ENCODE measurements at places on chromosomes 16 and 17.

DNA sequence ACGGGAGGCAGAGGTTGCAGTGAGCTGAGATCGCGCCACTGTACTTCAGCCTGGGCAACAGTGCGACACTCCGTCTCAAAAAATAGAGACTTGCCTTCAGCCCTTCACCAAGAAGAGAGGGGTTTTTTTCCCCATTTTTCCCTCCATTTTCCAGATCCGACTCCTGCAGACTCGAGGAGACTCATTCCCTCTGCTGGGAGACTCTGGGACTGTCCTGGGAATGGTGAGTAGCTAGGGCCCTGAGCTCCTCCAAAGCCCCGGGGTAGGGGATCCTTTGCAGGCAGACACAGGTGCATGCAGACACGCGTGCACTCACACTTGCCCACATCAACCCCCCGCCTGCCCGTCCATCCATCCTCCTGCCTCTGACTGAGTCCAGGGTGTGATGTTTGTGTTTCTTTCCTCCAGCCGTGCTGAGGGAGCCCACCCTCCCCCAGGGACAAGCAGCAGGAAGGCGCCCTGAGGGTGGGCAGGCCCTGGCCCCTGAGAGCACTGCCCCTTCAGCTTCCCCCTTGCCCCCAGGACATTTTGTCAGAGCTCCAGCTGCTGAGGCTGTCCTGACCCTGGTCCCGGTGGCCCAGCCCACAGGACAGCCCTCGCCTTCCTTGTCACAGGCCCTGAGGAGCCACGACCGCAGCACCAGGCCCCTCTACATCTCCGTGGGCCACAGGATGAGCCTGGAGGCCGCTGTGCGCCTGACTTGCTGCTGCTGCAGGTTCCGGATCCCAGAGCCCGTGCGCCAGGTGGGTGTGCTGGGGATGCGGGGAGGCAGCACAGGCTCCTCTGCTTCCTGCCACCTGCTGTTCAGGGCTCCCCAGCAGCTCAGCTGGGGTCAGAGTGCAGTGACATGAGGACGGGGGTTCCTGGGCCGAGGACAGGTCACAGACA, 10.2 kb downstream of the ENDOV start:
- DNase-seq: no peak

DNA sequence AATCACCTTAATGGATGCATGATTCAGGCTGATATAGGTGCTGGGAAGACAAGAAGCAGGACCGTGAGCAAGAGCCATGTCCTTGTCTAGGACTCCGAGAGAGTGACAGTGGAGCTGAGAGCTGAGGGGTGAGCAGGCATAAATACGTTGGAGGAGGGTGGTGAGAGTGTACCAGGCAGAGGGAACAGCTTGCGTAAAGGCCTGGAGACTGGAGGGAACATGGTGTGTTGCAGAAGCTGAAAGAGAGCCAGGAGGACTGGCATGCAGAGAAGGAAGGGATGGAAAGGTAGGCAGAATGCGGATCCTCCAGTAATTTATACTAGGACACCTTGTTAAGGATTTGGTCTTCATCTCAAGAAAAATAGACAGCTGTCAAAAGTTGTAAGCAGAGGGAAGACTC, 653.2 kb downstream of the HS3ST4 start:
- DNase-seq: no peak

DNA sequence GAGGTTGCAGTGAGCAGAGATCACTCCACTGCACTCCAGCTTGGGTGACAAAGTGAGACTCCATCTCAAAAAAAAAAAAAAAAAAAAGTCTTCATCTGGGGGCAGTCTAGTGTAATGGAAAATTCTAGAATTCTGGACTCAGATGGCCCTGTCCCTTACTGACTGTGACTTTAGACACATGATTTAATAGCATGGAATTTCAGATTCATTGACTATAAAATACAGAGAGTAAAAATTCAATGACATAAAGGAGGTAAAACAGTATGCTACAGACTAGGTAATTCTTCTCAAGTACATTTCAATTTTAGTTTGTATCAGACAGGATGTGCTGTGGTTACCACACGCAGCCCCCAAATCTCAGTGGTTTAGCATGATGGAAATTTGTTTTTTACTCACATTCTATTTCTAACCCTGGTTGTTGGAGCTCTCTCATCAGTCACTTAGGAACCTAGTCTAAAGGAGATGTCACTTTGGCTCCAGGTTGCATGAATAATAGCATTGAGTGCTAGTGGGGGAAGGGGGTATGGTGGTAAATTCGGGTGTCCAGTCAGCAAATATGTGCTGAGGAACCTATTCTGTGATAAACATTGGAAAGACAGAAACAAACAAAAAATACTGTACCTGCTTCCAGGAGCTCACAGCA, 444.0 kb downstream of the XYLT1 start:
- no peak for DNase-seq

GRCh38 chr16:1443403-1443973, 868 bp downstream of the CCDC154 start:
- DNase-seq: no peak

DNA sequence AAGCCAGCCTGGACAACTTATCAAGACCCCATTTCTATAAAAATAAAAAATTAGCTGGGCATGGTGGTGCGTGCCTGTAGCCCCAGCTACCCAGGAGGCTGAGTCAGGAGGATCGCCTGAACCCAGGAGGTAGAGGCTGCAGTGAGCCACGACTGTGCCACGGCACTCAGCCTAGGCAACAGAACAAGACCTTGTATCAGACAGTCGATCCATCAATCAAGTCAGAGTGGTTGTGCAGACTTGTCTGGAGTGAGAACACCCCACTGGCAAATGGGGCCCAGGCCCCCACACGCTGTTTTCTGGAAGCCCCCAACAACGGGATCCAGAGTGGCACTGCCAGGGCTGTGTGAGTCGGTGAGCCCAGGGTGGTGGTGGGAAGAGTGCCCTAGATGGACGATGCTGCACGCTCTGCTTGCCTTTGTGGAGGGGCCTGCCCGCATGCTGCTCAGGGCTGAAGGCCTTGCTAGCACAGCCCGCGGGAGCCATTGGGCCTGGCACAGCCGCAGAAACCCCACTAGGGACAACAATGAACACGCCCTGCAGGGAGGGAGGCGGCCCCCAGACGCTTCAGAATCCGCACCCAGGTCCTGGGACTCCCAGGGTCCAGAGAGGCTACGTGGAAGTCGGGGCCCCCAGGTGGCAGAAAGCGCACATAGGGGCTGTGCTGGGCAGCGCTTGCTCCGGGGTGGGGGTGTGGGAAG, 80.1 kb upstream of the GNG13 start:
- no peak for DNase-seq

DNA sequence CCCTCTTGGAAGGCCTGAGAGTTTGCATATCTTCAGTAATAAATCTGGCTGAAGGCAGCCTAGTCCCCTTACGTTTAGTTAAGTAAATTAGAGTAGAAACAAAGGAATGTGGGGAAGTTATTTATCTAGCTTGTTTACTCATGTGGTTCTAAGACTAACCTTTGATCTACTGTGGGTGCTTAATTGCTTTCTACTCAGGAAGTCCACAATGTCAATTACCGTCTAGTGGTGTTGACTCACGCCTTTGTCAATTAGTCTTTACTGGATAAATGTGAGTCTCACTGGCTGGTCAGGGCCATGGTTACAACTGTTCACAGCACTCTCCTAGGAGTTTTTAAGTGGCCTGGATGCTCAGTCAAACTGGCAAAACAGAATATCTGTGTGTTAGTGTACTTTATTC, 2338.4 kb downstream of the TP53TG3F start:
- DNase-seq: no peak

DNA sequence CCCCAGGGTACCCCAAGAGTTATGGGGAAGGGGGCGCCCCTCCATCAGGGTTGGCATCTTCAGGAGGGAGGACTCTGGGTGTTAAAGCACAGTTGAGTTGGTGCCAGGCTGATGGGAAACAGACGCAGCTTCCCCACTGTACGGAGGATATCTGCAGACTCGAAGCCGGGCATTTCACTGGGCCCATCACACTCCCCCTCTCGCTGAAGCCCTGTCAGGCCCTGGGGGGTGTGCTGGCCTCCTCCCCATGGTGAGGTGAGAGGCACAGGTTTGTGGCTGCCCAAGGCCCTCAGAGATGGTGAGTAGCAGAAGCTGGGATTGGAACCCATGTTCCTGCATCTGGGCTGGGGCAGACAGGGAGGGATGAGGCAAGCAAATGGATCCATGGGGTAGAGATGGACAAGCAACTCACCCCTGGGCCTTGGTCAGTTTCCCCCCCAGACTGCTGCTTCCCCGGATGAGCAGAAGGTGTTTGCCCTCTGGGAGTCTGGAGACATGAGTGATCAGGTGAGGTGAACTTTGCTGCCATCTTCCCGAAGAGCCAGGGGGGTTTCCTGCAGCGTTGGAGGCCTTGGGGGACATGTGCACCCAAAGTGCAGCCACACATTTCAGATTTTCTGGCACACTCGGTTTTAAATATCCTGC, 31.0 kb downstream of the POLR3E start:
- no peak for DNase-seq

DNA sequence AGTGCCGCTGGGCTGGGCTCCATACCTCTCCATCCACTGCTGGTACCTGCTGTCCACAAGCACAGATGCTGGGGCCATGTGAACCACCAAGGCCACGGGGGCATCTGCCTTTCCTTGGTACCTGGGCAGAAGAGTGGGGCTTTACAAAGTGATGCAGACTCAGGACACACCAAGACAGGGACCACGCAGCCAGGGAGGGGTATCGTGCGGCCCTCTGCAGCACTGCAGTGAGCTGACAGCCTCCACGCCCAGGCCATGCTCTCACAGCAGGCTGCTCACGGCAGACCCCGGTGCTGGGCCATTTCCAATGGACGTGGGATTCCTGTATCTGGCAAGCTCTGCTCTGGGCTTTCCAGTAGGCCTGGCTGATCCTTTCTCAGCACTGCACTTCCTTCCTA, 14.4 kb downstream of the ELAC2 start:
- no peak for DNase-seq

DNA sequence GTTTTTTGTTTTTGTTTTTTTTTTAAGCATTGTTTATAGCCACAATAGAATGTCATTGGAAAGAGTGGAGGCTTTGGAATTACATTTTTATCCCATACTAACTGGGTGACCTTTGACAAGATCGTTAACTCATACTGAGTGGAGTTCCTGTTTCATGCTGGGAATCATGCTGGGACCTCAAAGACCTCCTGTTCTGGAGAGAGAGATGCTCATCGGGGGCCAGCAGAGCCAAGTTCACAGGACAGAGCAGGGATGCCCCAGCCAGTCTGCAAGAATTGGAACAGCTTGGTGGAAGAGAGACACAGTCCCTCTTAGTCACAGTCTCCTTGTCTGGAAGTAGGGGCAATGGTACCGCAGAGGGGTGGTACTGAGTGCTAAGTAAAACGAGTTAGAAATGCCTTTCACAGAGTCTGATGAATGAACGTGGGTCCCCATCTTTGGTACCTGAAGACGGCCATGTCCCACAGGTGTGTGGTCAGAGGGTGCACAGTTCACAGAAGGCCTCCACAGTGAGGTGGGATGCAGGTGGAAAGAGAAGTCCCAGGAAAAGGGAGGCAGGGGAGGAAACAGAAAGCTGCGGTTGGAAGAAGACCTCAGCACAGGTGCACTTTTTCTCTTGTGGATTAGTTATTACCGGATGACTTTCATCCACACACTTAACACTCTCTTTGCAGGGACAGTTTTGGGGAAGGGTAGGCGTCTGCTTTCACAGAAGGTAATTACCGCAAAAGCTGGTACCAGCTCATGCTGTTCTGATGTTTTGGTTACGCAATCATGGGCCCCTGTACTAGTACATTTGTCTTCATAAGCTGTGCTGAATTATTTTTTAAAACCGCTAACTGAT, 147.8 kb downstream of the PRKCA start:
- DNase-seq: no peak

DNA sequence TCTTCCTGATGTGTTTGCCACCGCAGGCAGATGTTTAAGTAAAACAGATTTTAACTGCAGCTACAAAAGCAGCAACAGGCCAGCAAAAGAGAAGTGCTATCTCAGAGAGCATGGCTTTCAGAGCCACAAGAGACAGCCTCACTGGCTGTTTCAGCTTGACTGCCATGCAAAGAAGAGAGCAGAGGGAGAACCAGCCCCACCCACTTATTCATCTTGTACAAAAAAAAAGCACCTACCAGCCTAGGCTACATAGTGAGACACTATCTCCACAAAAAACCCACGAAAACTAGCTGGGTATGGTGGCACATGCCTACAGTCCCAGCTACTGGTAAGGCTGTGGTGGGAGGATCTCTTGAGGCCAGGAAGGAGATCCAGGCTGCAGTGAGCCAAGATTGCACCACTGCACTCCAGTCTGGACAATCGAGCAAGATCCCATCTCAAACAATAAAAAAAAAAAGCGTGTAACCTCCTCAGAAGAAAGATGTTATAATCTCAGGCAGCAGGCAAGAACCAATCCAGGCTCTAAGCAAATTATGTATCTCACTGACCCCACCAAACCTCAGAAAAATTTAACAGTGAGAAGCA, 30.0 kb downstream of the STH start:
- DNase-seq: no peak
